Spleen (tissue), 13 donors: ENCODE measurements at places on chromosomes 1 and 21. TPM values are rescaled to one million over a fixed set of nuclear protein-coding genes. Genes with fewer than 3 reads are reported as not detected.

GNG12 gene
- total RNA-seq = 102 TPM

DNA sequence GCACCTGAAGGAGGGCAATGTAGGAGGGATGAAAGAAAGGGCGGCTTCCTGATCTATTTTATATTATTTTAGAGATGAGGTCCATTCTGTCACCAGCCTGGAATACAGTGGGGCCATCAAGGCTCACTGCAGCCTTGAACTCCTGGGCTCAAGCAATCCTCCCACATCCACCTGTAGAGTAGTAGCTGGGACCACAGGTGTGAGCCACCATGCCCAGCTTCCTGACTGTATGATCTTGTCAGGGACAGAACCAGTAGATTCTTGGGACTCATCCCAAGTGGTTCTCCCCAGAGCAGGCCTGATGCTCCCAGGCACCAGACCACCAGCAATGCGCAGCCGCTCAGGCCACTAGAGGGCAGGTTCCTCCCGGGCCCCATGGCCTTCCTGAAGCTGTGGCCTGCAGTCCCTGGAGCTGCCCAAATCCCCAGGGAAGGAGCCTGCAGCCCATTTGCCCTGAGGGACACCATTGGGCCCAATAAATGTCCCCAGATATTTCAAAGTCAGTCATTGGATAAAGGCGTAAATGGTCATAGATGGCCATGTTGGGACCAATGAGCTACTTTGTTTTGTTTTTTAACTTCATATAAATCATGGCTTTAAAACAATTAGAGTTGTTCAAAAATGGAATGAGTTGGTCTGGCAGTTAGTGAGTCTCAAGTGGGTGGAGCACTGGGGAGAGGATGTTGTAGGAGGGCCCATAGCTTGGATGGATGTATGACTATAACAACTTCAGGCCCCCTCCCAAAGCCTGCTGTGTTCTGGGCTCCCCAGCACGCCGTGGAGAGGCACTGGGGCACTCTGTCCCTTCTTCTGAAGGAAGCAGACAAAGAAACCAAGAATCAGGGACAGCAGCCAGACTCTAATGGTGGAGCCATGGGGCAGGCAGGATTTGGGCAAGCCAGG is 44.7 kb upstream of the GOLT1A start:
- DNase-seq = peak; percentile 84

GRCh38 chr1:100100202-100100601 is 32.5 kb downstream of the SASS6 start:
- DNase-seq = no peak

HPCA gene
- not detected for total RNA-seq

LEPROT gene
- 78.5 TPM for total RNA-seq

DNA sequence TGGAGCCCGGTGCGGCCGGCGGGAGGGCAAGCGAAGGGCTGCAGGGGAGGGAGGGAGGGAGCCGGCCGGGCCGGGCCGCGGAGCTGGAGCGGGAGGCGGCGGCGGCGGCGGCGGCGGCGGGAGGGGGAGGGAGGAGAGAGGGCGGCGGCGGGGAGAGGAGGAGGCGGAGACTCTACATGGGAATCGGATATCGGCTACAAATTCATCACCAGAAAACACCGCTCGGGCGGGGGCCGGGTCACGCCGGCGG is at the start of gene AKT3:
Gene AKT3, minus strand, starts transcription at position 42 of the 250 bp plus-strand sequence. CDS start 7,073 bp downstream, outside the sequence.
- peak; percentile 94 for DNase-seq

GRCh38 chr1:156420205-156421061 is 51.4 kb downstream of the RHBG start:
- no peak for DNase-seq

KPRP gene
- not detected for total RNA-seq

RGS13 gene
- total RNA-seq = 0.30 TPM
